Uterus (tissue), 4 donors: ENCODE measurements at places on chromosomes 16 and 17. TPM values are rescaled to one million over a fixed set of nuclear protein-coding genes. Genes with fewer than 3 reads are reported as not detected.

The AIPL1 gene
- not detected for total RNA-seq

The STX1B gene
- total RNA-seq: 0.88 TPM

The ZFP3 gene
- total RNA-seq: 8.6 TPM

The CX3CL1 gene
- total RNA-seq: 31.2 TPM

The RCVRN gene
- total RNA-seq: not detected

The RHBDL3 gene
- total RNA-seq: 3.8 TPM

The CCL4 gene
- total RNA-seq: 1.5 TPM

The SLC12A4 gene
- 137 TPM for total RNA-seq

The PDILT gene
- total RNA-seq: not detected

The SLC16A6 gene
- total RNA-seq: 0.35 TPM

The GNG13 gene
- total RNA-seq: not detected

The CDRT15 gene
- total RNA-seq: not detected

The SLFN14 gene
- total RNA-seq: not detected

The MT1H gene
- not detected for total RNA-seq

The CIBAR2 gene
- total RNA-seq: not detected

The CD300LB gene
- total RNA-seq: 0.48 TPM

The OR1F1 gene
- not detected for total RNA-seq

The CHST6 gene
- total RNA-seq: not detected

The PAFAH1B1 gene
- total RNA-seq: 84.4 TPM

The ABCC6 gene
- total RNA-seq: not detected
